ENCODE measurements at places on chromosomes 16 and 17.

- DNase-seq: no peak
Measured at GRCh38 chr16:2709588-2709984, 10.4 kb downstream of the PRSS27 start.

GRCh38 chr16:70683146-70683944 lies 2.5 kb downstream of the MTSS2 start:
- no peak for DNase-seq

GRCh38 chr17:9672266-9672665 lies 26.9 kb downstream of the USP43 start:
- DNase-seq: no peak

DNA sequence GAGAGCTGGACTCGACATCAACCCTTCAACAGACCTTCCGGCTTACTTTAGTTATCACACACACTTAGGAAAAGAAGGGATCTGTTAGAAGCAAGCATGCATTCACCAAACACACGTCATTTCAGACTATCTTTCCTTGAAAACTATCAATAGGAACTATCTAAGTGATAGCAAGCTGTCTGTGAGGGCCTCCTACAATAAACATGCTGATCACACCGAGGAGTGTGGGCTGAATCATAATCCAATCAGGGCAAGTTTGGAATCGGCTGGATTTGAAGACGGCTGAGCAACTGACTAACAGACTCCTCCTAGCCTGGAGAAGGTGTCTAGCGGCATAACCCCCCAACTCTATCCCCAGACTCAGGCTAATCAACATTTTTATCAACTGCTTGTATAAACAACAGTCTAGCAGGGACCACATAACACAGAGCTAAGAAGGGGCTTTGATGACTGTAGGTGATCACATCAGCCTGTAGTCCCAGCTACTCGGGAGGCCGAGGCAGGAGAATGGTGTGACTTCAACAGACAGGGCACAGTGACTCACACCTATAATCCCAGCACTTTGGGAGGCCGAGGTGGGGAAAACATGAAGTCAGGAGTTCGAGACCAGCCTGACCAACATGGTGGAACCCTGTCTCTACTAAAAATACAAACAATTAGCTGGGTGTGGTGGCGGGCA lies 14.1 kb downstream of the NXN start:
- no peak for DNase-seq

- no peak for DNase-seq
Measured at GRCh38 chr17:170130-170670, 11.2 kb downstream of the DOC2B start.

DNA sequence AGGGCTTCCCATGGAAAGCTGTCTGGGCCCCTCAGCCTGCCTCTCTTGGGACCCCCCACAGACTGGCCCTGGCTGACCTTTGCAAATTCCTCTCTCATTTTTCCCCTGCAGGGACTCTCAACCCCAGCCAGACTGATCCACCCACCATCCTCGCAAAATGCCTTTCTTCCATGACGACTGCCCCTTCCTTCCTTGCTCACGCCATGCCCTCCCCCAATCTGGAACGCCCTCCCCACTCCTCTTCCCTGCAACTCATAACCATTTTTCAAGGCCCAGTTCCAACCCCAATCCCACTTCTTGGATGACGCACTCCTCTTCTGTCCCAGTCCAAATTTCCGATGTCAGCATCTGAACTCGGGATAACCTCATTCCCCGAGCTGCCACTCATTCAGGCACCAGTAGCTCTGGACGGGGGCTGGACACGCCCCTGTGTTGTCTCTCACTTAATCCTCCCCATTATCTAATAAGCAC lies 1.3 kb upstream of the DNAI2 start:
- no peak for DNase-seq

GRCh38 chr16:68357521-68357922 lies 46.7 kb downstream of the PRMT7 start:
- DNase-seq: no peak

- DNase-seq: no peak
Measured at GRCh38 chr16:3465911-3466584, 22.6 kb downstream of the NAA60 start.

- no peak for DNase-seq
Measured at GRCh38 chr16:17283016-17283415, 187.7 kb downstream of the XYLT1 start.

DNA sequence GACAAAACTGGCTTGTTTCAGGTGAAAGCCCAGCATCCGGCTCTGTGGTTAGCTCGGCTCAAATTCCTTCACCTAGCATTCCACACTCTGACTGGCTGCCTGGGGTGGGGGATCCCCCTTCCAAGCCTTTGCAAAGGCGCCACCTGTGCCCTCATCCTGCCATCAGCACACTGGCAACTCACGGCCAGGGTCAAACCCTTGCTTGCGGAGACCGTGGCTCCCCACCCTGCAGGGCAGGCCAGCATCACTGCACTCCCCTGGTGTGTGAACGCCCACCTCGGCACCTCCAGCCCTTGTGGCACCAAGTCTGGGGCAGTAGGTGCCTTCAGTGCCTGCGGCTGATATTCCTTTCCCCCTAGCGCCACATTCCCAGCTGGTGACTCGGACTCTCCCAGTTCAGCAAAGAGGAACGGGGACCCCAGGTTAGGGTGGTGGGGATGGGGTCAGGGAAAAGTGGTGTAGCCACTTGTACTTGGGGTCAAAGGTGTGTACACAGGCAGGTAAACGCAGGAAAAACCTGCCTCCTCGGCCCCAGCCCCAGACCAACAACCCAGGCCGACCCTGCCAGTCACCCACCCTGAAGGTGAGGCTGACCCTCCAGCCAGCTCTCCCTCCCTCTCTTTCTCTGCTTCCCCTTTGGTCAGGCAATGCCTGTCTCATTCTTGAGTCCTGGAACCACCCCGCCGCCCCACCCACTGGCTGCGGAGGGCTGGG lies 1.1 kb downstream of the FLII start:
- no peak for DNase-seq

DNA sequence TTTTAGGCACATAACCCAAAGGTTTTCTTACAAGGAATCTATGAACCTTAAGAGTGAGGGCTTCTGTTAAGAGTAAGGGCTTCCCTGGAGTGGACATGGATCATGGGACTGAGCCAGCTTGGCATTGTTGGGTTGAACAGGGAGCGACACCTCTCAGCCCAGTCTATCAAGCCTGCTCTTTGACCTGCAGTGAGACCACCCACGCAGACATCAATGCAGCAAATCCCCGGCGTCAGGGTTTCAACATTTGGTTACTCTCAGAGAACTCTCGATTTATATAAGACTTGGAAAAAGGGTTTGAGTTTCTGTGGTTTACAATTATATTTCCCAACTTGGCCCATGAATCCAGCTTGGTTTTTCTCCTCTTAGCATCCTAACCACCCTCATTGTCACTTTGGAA lies 299.9 kb downstream of the WWOX start:
- no peak for DNase-seq

DNA sequence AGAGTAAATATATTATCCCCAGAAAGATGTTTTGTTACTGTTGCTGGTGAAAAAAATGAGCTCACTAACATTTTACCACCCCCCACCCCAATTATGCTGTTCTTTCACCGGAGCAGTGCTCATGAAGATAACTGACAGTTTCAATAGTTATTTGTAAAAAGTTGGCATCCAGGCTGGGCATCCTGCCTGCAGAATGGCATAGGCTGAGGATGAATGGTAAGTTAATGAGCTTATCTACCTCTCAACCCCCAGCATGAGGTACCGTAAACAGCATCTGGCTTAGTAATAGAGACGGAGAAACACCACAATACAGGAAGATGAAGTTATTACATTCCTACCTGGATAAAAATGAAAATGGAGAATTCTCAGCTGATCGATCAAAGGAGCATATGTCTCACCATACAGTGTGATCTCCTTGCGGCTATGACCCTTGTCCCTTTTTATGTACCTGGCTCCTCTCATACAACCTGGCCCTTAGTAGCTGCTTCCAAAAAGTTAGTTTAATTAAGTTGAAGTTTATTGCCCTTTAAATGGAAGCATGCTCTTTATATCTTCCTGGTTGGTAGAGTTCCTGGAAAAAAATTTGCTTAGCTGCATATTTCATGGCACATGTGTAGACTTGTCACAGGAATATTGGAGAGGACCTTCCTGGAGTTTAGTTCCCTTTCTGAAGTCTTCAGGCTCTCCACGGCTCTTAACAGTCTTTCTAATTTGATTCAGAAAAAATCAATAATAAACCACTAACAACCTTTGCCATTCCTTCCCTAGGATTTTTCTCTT lies 61.2 kb upstream of the MPHOSPH6 start:
- DNase-seq: no peak

- no peak for DNase-seq
Measured at GRCh38 chr16:69522732-69523404, 42.9 kb upstream of the NFAT5 start.

- no peak for DNase-seq
Measured at GRCh38 chr17:33832262-33832661, 422.8 kb upstream of the CCL2 start.

DNA sequence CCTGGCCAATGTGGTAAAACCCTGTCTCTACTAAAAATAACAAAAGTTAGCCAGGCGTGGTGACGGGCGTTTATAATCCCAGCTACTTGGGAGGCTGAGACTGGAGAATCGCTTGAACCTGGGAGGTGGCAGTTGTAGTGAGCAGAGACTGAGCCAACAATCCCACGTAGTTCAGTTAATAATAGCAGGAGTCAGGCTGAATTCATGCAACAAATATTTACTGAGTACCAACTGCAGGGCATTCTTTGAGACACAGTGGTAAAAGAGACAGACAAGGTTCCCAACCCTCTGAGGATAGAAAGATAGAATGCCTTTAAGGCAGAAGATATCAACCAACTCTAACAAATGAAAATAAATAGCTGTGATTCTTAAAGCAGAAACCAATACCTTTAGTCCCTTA lies 39.1 kb downstream of the SPOP start:
- no peak for DNase-seq

DNA sequence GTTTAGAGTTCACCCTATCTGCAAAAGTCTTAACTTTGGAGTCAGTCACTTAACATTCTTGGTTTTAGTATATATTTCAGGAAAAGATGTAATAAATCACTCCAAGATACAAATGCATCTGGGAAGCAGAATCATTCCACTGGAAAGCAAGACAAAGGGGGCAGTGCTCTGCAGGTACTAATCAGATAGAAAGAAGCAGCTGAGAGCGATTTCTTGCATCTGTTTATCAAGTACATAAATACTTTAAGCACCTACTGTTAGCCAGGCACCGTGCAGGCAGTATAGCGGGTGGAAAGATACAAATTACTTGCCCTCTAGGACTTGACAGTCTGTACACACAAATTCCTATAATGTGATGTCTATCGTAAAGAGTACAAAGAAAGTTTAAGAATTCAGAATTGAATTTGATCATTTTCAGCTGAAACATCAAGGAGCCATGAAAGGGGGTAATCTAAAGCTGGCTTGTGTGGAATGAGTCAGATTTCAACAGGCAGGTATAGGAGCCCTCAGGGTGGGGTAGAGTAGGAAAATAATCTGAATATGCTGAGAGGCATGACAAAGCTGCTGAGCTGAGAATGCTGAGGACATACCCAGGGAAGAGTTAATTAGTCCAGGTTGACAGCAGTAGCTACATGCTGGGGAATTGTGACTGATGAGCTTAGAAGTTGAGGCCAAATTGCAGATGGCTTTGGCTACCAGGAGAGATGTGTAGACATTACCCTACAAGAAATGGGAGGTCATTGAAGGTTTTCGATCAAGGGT lies 110.2 kb downstream of the CA10 start:
- DNase-seq: no peak

- no peak for DNase-seq
Measured at GRCh38 chr17:79619636-79620206, 8.9 kb upstream of the RBFOX3 start.

- no peak for DNase-seq
Measured at GRCh38 chr17:59498530-59499307, 66.7 kb upstream of the DHX40 start.

DNA sequence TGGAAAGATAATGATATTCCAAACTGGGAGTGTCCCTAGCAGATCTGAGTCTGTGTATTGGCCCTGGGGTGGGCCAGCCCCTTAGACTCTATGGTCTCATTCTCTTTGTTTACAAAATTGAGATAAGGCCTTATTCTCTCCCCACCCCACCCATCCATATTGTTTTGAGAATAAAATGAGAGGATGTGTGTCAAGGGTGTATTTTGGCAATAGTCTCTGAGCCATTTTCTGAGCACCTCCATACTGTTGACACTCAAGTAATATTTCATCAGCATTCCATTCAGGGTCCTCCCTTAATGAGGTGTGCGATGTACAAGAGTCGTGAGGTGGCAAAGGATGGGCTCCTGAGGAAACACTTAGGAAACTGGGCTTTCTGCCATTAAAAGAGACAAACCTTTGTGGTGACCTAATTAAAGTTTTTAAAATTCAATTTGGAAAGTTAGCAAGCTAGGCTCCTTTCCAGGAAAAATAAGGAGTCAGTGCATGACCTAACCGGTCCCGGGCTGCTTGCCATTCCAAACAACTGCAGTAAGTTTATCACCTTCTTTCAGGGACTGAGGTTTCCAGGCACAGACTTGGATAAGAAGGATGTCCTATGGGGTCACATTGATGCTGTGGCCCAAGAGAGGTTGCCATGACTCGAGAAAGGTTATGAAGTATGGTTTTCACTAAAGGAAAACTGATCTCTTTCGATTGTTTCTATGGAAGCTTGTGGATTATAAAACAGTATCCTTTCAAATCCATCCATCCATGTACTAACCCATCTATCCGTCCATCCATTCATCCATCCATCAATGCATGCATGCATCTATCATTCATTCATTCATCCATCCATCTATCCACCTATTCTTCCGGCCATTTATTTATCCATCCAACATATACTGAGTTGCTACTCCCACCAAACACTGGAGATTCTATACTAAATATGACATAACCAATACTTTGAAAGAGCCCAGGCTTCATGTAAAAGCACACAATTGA lies 443.3 kb downstream of the UTP18 start:
- DNase-seq: no peak

GRCh38 chr16:86072328-86073102 lies 173.6 kb downstream of the IRF8 start:
- DNase-seq: no peak

- DNase-seq: no peak
Measured at GRCh38 chr17:73820686-73821448, 176.6 kb upstream of the SDK2 start.

DNA sequence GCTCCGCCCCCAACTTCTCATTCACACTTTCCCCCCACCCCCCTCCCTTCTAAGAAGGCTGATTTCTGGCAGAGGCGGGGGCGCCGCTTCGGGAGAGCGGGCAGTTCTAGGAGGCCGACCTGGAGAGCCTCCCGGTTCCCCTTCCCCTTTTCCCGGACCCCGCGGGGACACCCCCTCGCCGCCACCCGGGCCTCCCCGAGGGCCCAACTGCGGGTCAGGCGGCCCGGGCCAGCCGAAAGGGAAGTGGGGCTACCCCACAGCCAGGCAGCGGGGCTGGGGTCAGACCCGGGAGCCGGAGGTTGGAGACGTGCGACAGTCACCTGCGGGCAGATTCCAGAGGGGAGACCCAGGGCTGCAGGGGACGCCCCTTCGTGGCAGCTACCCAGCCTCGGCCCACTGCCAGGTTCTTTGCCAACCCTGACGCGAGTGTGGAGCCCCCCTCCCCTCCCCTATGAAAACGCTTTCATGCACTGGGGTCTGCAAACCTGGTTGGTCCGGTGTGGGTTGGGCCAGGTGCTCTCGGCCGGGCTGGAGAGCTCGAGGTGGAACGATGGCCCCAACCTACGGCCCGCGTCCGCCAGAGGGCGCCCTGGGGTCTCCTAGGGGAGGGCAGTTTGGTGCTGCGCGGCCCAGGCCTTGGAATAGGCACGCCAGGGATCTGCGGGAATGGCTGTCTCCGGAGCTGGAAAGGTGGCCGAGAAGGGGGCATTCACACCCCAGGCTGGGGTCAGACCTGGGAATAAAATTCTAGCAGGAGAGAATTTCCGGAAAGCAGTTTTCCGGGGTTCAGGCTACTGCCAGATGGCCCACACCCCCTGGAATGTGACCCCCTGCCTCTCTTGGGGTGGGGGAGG lies 721 bp upstream of the SOCS3 start:
- DNase-seq: peak; percentile 74

Data from activated gamma-delta T cell (primary cell).